NCI-H226 (cell line): ENCODE measurements at places on chromosomes 6 and 20.

DNA sequence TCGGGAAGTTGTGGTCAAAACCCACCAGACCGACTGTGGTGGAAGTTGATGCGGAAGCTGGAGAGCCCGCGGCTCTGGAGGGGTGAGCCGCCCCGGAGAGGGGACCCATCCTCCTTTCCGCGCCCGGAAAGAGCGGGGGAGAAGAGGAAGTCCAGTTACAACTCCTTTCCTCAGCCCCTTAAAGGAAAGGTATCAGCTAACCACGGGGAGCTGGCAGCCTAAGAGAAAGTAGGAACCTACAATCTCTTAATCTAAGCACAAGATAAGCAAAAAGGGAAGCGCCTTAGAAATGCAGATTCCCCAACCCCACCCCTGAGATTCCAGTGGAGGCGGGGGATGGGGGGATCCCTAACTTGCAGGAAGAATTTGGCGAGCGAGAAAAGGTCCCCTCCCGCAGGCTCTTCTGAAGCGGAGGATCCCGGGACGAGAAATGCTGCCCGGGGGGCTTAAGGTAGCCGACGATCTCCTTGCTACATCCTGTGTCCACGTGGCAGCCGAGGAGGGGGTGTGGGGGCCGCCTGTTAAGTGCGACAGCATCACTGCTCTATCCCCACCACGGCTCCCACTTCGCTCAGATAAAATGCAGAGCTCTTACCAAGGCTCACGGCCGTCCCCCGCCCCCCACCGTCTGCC is 87.5 kb downstream of the ZFP64 start:
- DNase-seq = no peak

- no peak for DNase-seq
These were observed 27.5 kb downstream of the TFAP2C start for GRCh38 chr20:56656632-56657031.

GRCh38 chr20:63619505-63619904 is 7.4 kb downstream of the GMEB2 start:
- DNase-seq = no peak

DNA sequence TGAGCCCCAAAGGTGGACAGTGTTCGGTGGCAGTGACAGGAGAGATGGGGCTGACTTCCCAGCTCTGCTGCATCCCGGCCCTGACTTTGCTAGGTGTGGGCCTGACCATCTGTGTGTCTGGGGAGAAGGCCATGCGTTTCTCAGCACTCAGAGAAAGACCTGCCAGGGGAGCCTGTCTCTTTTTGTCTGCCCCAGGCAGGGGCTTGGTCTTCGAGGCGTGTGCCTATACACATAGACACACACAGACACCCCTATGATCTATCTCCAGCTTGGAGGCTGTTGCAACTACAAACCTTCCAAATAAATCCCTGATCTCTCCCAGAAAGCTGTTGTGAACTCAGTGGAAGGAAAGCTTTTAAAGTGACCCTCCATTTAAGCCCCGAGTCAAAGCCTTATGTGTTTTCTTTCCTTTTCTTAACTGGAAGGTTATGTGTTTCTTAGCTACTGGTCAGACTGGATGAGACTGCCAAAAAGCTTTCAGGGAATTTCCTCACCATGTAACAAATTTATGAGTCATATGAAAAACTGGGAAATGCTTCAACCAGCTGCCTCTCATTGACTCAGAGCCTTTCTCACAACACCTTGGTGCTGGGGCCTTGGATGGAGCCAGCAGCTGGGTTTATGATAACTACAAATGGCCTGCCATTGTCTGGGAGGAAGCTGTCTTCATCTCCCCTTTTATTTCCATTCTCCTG is 102.6 kb downstream of the CDC5L start:
- peak; percentile 94 for DNase-seq

- DNase-seq = no peak
These were observed 38.6 kb downstream of the ATXN1 start for GRCh38 chr6:16722630-16723029.

DNA sequence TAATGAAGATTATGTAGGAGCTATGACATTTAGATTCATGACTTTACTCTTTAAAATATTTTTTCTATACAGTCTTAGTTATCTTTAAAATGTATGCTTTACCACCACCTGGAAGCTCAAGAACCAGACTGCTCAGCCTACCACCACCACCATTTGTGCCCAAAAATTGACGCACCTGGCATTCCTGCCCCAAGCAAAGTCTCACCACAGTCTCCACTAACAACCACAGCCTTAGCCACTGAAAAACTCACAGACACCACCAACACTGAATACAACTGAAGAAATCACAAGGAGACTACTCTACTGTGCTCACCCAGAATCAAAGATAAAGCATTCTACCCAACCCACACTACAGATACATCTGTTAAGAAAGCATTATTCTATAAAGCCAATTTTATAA is 201.9 kb upstream of the PDE10A start:
- no peak for DNase-seq

GRCh38 chr6:137334094-137334493 is 114.9 kb upstream of the IFNGR1 start:
- no peak for DNase-seq

- DNase-seq = no peak
These were observed 325.6 kb downstream of the PTPRT start for GRCh38 chr20:42864116-42864515.

- no peak for DNase-seq
These were observed 857.3 kb downstream of the FRK start for GRCh38 chr6:115203381-115203780.
